ENCODE measurements at places on chromosomes 2 and 18. TPM values are rescaled to one million over a fixed set of nuclear protein-coding genes. Genes with fewer than 3 reads are reported as not detected.

Gene FSHR
- total RNA-seq = not detected

Gene SULT1C4
- total RNA-seq = 0.48 TPM

Gene LINC00305
- total RNA-seq = not detected

Gene SLC5A7
- total RNA-seq = not detected

Gene REG1B
- not detected for total RNA-seq

Gene KCNS3
- 26.8 TPM for total RNA-seq

Gene GNAL
- total RNA-seq = 12.8 TPM

Gene HMSD
- not detected for total RNA-seq

Gene CDH19
- total RNA-seq = 8.0 TPM

Gene UGT1A5
- total RNA-seq = 0.83 TPM
